A673 (cell line): ENCODE measurements at places on chromosomes 7 and 10. TPM values are rescaled to one million over a fixed set of nuclear protein-coding genes. Genes with fewer than 3 reads are reported as not detected.

HHEX gene
- 8.4 and 12.1 TPM in 2 replicates for total RNA-seq

C7orf57 gene
- not detected in 2 replicates for total RNA-seq

PDK4 gene
- not detected in 2 replicates for total RNA-seq

ATG9B gene
- 0.96 and 1.9 TPM in 2 replicates for total RNA-seq

GBX1 gene
- not detected in 2 replicates for total RNA-seq

TRIM50 gene
- total RNA-seq = not detected in 2 replicates

GSDME gene
- 0.77 and 3.0 TPM in 2 replicates for total RNA-seq

CALCR gene
- total RNA-seq = not detected in 2 replicates

MAD1L1 gene
- 46.7 and 54.3 TPM in 2 replicates for total RNA-seq

PLXDC2 gene
- total RNA-seq = 69.6 and 74.8 TPM in 2 replicates

PLEKHS1 gene
- total RNA-seq = 0.09 TPM in 1 of 2 replicates, not detected in the other

TMEM176B gene
- 2.2 and 2.3 TPM in 2 replicates for total RNA-seq

PLEKHA1 gene
- total RNA-seq = 18.9 and 20.5 TPM in 2 replicates

PDLIM1 gene
- total RNA-seq = 0.32 and 0.74 TPM in 2 replicates

ORC5 gene
- 29.2 and 36.7 TPM in 2 replicates for total RNA-seq

GIMAP4 gene
- total RNA-seq = not detected in 2 replicates

CALML3 gene
- total RNA-seq = not detected in 2 replicates

NPY4R2 gene
- total RNA-seq = not detected in 2 replicates

FAM20C gene
- total RNA-seq = 35.8 and 36.3 TPM in 2 replicates

NAT16 gene
- not detected in 2 replicates for total RNA-seq

TFEC gene
- total RNA-seq = 4.5 and 5.0 TPM in 2 replicates

MCU gene
- 18.7 and 20.1 TPM in 2 replicates for total RNA-seq

GALNT17 gene
- total RNA-seq = not detected in 2 replicates

INTS15 gene
- 39.7 and 43.4 TPM in 2 replicates for total RNA-seq

ARMH3 gene
- 17.8 and 19.7 TPM in 2 replicates for total RNA-seq

ECHDC3 gene
- 8.9 and 13.9 TPM in 2 replicates for total RNA-seq

RBP3 gene
- not detected in 2 replicates for total RNA-seq

SLC13A4 gene
- total RNA-seq = not detected in 2 replicates

SPDYE2B gene
- total RNA-seq = not detected in 2 replicates

GDF10 gene
- total RNA-seq = 0.45 and 0.52 TPM in 2 replicates

NXPH1 gene
- not detected in 2 replicates for total RNA-seq

CDK6 gene
- 10.0 and 10.5 TPM in 2 replicates for total RNA-seq

MOGAT3 gene
- not detected in 2 replicates for total RNA-seq

NME8 gene
- total RNA-seq = not detected in 2 replicates

GIMAP8 gene
- 0.07 TPM in 1 of 2 replicates, not detected in the other for total RNA-seq

DENND2A gene
- total RNA-seq = 0.49 and 0.87 TPM in 2 replicates

SLC13A1 gene
- total RNA-seq = not detected in 2 replicates

STAM gene
- 34.9 and 37.4 TPM in 2 replicates for total RNA-seq

UNC5B gene
- total RNA-seq = 8.2 and 9.9 TPM in 2 replicates

ZNF282 gene
- total RNA-seq = 34.5 and 38.2 TPM in 2 replicates

ABCB1 gene
- not detected in 2 replicates for total RNA-seq

COPS6 gene
- total RNA-seq = 155 and 166 TPM in 2 replicates

RGR gene
- not detected in 2 replicates for total RNA-seq

SLC35B4 gene
- 20.0 and 22.1 TPM in 2 replicates for total RNA-seq

SEMA3A gene
- 22.8 and 26.9 TPM in 2 replicates for total RNA-seq

TNPO3 gene
- total RNA-seq = 72.7 and 77.8 TPM in 2 replicates

UPP1 gene
- total RNA-seq = 5.5 TPM in 2 replicates

MYO1G gene
- 0.17 and 0.20 TPM in 2 replicates for total RNA-seq

OR2A12 gene
- total RNA-seq = not detected in 2 replicates

DLX6 gene
- 17.9 and 19.3 TPM in 2 replicates for total RNA-seq

ELFN1 gene
- 0.09 TPM in 1 of 2 replicates, not detected in the other for total RNA-seq

ANXA8L1 gene
- total RNA-seq = not detected in 2 replicates
